ENCODE measurements at places on chromosomes 4 and X.

- DNase-seq = no peak
These were observed 51.5 kb downstream of the PSAPL1 start for GRCh38 chr4:7383266-7383665.

GRCh38 chrX:132664273-132664672 is 175.4 kb upstream of the MBNL3 start:
- DNase-seq = no peak

DNA sequence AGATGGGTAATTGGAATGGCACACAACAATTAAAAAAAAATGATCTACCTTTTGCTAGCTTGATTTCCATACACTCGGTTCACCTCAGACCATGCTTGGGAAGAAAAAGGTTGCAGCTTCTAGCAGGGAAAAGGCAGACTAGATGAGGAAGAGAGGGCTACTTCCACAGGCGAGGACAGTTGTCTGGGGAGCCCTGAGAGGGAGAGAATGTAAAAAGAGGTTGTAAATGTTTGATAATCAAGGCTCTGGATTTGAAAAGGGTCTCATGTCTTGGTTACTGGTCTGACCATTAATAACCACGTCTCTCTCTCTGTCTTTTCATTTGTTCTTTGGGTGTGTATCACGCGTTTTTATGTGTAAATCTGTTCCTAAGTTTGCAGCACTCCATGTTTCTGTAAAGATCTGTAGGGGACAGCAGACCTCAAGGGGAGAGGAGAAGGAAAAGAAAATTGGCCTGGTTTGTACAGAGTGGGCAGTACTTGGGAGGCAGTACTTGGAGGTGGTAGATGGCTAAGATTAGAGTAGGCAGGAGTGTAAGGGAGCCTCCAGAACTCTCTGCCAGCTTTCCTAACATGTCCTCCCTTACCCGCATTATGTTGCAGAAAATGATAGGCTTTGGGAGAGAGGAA is 750 bp downstream of the ARMCX5 start:
- no peak for DNase-seq

GRCh38 chrX:31747411-31747810 is 675.6 kb upstream of the FTHL17 start:
- DNase-seq = no peak

DNA sequence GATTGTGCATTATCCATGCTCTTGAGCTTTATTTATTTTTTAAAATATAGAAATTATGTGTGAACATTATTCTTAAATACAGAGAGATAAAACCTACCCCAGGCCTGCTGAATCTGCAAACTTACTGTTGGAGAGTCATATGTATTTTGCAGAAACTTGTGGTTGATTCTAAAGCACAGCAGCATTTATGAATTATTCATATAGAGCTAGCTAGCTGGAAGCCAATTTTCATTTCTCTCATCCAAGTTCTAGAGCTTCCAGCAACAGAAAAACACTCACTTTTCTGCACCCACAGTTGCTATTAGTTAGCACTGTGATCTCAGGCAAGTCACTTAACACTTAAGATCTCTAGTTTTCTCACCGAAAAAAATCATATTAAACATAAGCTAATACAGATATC is 479.5 kb upstream of the FAM47C start:
- DNase-seq = no peak

DNA sequence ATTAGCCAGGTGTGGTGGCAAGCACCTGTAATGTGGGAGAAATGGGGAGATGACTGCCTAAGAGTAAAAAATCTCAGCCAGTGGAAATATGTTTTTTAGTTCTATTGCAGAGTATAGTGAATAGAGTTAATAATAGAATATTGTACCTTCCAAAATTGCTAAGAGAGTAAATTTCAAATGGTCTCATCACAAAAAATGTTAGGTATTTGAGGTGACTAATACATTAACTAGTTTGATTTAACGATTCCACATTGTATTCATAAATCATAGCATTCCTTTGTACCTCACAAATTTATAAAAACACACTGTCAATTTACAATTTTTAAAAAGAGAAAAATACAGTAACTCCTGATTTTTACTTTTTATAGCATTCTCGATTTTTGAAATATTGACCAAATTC is 681.5 kb upstream of the EPHA5 start:
- DNase-seq = no peak

DNA sequence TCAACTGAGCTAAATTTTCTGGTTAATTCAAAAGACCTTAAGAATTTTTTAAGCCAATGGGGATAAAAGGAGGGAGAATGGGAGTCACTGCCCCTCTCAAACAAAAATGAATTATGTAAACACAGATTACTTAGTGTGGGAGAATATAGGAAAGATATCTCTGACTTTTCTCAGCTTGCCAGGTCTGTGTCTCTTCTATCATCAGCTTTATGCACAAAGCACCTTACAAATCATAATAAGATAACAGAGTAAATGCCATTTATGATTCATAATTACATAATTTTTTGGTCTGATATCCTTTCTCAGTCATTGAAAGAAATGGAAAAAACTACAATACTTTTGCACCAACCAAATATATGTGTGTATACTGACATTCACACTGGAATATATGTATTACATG is 604.6 kb upstream of the FAM241A start:
- DNase-seq = no peak

GRCh38 chr4:4396628-4397440 is 9.9 kb downstream of the NSG1 start:
- no peak for DNase-seq

DNA sequence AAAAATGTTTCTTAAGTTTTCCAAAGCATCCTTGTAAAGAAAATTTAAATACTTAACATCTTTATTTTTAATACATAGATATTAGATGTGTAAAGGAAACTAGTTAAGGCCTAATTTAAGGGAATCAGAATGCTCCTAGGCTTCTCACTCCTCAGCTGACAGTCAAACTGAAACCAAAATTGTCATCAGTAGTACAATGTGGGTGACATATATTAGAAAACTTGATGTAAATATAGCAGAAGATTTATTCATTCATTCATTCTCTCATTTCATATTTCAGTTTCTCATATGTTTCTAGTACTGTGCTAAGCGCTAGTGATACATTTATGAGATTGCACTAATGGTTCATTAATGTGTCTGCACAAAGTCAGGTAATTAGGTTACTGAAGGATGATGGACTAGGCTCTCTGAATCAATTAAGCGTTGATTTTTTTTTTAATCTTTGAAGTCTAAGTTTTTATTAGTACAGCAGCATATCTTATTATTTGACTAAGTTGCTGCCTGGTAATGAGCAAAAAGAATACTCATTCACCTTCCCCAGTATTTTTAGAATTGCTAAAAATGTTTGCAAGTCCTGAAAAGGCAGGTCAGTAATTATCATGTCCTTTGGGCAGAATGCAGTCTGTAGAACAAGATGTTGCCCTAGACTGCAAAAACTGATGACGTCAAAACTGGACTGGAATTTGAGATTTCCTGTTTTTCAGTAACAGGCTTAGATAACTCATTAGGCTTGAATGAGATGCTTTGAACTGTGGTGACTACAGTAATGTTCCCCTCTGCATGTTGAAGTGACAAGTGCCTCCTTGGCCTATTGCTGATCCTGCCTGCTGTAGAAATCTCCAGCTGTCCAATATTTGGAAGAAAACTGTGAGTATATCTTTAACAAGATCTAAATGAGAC is 128.7 kb downstream of the ARHGAP24 start:
- no peak for DNase-seq

- DNase-seq = no peak
These were observed 88.1 kb downstream of the CAMK2D start for GRCh38 chr4:113673450-113673849.

- DNase-seq = no peak
These were observed 25.6 kb upstream of the PLS3 start for GRCh38 chrX:115535421-115535820.

DNA sequence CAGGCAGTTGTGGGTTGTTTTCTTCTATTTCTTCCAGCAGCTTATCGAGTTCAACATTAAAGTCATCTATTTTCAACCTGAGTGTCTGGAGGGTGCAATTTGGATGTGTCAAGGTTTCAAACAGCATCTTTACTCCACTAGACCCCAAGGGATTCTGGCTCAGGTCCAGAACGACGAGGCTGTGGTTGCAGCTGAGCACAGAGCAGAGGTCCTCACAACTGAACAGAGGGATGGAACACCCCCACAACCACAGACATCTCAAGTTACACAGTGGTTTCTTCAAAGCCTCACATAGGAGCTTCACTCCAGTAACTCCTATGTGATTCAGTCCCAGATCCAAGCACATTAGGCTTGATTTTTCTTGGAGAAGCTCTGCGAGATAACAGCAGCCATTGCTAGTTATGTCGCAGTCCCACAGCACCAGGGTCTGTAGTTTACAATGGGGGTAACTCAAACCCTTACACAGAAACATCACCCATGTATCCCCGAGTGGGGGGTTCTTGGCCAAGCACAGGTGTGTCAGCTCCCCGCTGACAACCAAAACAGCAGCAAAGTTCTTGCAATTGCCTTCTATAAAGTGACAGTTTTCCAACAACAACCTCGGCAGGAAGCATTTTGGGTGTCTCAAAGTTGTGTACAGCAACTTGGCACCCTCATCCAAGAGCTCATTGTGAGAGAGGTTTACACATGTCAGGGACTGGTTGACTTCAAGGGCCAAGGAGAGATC is 2.8 kb downstream of the NLRP2B start:
- no peak for DNase-seq

- no peak for DNase-seq
These were observed 9.4 kb upstream of the CDS1 start for GRCh38 chr4:84573385-84574068.

DNA sequence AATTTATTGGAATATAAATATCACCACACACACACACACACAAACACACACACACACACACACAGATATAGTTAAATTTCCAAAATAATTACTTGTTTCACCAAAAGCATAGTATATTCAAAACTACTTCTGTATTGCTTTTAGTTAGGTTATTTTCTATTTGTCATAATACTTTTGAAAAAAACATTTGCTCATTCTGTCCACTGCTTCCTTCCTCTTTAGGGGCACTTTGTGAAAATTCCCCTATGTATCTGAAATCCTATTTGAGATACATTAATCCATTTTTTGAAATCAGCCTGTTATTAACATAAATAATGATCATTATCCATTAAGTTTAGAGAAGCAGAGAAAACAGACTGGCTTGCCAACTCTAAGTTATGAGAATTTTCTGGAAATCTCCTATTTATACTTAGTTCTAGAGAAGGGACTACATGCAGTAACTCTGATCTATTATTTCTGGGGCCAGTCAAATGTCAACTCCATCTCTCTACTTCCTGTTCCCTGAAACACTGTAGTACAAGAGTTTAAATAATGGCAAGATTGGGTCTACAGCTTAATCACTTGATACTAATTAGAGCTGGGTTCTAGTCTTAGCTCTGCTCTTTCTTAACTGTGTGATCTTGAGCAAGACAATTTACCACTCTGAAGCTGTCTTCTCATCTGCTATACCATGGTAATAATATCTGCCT is 54.4 kb upstream of the GPR174 start:
- DNase-seq = no peak

DNA sequence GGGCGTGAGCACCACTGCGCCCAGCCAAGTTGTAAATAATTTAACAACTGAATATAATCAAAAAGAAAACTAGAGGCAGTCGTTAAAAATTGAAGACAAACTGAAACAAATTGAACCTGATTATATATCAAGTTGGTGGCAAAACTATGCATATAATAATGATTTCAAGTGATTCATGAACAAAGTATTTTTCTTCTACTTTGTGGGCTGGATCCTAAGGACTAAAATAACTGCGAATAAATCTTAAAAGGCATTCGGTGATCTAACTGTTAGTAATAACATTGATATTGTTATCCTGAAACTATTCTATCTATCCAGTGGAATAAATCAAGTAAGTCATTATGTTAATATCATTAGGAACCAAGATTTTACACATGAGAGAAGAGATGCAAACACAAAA is 21.2 kb upstream of the USP9X start:
- no peak for DNase-seq

GRCh38 chrX:22246620-22247019 is 26.1 kb upstream of the CBLL2 start:
- DNase-seq = no peak

- DNase-seq = no peak
These were observed 20.8 kb downstream of the USO1 start for GRCh38 chr4:75745161-75745560.
